ENCODE measurements at places on chromosomes 3 and 15.

DNA sequence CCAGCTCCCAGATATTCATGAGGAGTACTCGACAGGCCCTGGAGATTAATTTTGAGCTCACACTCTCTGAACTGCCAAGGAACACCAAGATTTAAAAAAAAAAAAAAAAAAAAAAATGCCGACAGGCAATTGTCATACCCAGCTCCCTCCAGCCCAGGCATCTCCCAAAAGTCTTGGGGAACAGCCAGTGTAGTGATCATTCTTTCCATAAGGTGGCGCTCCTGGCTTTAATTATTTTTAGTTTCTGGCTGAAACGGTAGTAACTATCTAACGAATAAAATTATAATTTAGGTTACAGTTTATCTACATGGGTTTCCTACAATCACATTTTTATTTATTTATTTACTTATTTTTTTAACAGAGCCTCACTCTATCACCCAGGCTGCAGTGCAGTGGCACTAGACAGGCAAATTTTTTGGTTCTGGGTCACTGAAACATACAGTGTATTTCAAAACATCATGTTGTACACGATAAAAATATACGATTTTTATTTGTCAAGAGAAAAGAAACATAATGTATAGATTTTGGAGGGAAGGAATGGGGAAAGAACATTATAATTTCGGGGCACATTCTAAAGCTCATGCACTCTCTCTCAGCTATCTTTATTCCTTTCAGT, 157.3 kb downstream of the ADAMTS9 start:
- DNase-seq: no peak

GRCh38 chr3:79040701-79041100, 727.1 kb downstream of the ROBO1 start:
- DNase-seq: no peak

GRCh38 chr3:174270841-174271240, 588.3 kb upstream of the NAALADL2 start:
- no peak for DNase-seq

- DNase-seq: no peak
These were observed 191.4 kb downstream of the STT3B start for GRCh38 chr3:31724116-31724515.

- DNase-seq: no peak
These were observed 51.1 kb upstream of the SPATA12 start for GRCh38 chr3:57009367-57009766.

- no peak for DNase-seq
These were observed 3.2 kb upstream of the CNOT10 start for GRCh38 chr3:32681811-32682210.

Measured in activated T-helper 1 cell treated with anti-CD3 and anti-CD28 coated beads, Interleukin-2, amount 50 U/mL, for 16 hours (primary cell).